NCI-H1092 (cell line): ENCODE measurements at places on chromosomes 16 and 17.

GRCh38 chr17:17042851-17043460, 699 bp downstream of the MPRIP start:
- DNase-seq = no peak

DNA sequence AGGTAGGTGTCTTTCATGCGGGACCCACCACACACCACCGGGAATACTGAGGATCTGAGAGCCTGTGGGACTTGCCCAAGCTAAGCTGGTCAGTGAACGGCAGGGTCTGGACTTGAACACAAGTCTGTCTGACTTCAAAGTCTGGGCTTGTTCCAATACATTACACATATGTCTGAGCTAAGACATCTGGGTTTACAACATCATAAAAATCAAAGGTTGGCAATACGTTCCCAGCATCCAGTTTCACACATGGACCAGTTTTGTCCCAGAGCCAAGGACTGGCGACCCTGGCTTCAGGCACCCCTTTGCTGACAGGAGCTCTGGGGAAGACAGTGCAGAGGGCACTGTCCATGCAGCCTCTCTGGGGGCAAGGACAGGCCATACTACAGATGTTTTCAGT, 27.9 kb upstream of the AXIN2 start:
- no peak for DNase-seq

GRCh38 chr16:19417640-19418039, at the start of gene TMC5:
TSS of gene TMC5 (plus strand) at chr16:19417883. CDS start at chr16:19440039, 22,156 bp downstream.
- no peak for DNase-seq

GRCh38 chr17:2928294-2928890, 132.2 kb downstream of the RAP1GAP2 start:
- no peak for DNase-seq

- no peak for DNase-seq
Observed at GRCh38 chr17:20200865-20201458, 191.8 kb downstream of the SPECC1 start.

- DNase-seq = no peak
Observed at GRCh38 chr17:8384801-8385378, 1.9 kb upstream of the RPL26 start.

DNA sequence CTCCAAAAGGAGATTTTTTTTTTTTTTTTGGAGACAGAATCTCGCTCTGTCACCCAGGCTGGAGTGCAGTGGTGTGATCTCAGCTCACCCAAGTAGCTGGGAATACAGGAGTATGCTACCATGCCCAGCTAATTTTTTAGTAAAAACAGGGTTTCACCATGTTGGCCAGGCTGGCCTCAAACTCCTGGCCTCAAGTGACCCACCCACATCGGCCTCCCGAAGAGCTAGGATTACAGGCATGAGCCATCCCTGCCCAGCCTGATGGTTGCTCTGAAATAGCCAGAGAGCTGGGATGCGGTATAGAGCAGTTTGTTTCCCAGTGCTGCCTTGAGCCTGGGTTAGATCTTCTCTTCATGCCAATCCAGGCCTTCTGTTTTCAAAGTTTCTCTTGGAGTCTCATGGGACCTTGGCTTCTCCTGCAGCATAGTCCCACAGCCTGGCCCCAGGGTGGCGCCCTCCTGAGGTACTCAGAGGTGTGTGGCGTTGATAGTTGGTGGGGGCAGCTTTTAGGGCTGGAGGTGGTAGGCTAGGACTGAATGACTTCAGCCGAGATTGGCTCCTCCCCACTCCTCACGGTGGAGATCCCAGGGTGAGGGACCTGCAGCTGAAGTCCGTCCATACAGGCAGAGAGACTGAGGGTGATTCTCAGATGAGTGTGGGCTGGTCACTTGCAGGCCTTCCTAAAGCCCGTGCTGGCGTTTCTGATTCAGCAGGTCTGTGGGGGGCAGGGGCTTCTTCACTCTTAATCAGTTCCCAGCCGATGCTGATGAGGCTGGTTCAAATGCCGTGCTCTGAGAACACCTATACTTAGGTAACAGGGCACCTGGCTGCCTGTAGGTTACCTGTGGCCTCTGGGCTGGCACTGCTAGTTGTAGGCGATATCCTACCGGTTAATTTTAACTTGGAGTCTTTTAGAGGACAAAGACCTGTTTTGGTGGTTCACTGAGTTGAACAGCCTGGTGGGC, 52.0 kb downstream of the TNFRSF13B start:
- no peak for DNase-seq

- no peak for DNase-seq
Observed at GRCh38 chr17:32870027-32870670, 6.8 kb downstream of the MYO1D start.

GRCh38 chr17:73007407-73007806, 85.1 kb downstream of the SLC39A11 start:
- no peak for DNase-seq

- DNase-seq = no peak
Observed at GRCh38 chr17:49466436-49466835, 28.7 kb upstream of the NGFR start.

GRCh38 chr17:68611353-68612208, 10.4 kb upstream of the FAM20A start:
- no peak for DNase-seq

GRCh38 chr17:42617956-42618431, 8.5 kb downstream of the TUBG1 start:
- no peak for DNase-seq

DNA sequence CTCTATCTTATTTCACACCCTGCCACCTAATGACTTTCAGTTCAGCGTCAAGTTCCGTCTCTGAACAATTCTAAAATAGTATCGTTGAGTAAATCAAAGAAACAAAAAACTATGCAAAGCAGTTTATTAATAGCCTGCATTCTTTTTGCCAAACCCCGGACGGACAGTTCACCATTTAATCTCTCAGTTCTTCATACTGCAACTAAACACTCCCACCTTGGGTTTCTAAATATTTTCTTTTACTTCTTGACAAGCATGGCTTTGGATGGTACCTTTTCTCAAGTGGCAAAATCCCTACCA, 1.2 kb downstream of the MYH11 start:
- no peak for DNase-seq

DNA sequence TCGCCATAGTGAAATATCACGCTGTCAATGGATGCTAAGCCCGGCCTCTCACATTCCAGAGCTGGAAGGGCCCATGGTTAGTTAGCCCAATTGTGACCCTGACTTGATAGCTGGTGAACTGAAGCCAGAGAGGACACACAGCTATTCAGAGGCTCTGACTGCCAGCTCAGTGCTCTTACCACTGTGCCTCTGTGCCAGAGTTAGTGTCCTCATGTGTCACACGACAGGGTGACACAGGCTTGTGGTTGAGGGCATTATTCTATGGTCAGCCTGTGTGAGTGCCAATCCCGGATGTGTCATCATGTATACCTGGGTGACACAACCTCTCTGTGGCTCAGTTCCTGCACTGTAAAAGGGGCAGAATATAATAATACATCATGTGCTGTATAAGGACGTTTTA, 2.5 kb upstream of the MT1X start:
- DNase-seq = no peak

DNA sequence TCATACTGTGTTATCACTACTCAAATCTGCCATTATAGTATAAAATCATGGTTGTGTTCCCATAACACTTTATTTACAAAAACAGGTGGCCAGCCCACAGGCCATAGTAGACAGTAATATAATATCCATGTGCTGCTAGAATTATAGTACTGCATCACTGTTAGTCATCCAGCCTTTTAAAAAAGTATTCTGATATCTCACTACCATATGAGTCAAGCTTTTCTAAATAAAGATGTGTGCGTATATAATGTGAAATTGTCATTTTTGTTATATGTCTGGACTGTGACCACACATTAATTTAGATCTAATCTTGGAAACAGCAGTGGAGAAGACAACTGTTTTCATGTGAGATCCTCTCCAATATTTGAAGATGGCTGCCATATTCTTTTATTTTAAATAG, 1049.1 kb upstream of the GOT2 start:
- no peak for DNase-seq

DNA sequence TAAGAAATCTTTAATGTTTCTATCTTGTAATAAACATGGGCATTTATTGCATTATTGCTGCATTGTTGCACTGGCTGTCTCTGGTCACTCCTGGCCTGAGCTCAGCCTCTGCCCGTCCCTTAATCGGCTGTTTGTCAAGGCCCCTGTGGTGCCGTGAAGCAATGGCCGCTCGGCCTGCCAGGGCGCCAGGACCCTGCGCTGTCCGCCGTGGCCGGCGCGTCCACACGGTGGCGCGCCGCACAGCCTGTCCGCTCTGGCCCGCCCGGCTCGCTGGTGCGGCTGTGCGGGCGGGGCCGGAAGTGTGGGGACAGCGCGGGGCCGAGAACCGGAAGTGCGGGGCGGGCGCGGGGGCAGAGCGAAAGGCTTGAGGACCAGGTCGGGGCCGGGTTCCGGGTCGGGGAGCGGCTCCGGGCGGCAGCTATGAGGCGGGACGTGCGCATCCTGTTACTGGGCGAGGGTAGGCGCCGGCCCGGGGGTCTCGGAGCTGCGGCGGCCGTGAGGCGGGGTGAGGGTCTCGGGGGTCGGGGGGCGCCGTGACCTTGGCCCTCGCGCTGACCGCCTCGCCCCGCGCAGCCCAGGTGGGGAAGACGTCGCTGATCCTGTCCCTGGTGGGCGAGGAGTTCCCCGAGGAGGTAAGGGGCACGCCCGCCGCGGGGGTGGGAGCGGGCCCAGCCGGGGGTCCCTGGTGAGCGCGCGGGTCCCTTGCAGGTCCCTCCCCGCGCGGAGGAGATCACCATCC, at the start of gene RHOT2:
Gene RHOT2 (plus strand): TSS at position 353 of the 739 bp plus-strand sequence. CDS start 68 bp downstream, at position 421.
- peak; percentile 89 for DNase-seq

DNA sequence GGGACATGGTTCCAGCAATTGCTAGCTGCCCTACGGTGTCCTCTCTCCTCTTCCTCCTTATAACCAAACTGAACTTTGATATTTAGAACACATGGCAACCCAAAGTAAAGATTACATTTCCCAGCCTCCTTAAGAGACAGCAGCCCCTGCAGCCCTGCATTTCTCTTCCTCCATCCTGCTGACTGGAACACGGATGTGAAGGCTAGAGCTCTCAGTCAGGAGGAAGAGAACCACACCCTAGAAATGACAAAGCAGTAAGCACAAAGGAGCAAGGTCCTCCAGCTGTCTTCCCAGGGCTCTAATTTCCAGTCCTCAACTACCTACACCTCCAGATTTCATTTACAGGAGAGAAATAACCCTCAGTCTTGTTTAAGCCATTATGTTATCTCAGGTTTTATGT, 10.9 kb downstream of the DYNC1LI2 start:
- DNase-seq = no peak

- no peak for DNase-seq
Observed at GRCh38 chr17:63222655-63223054, 223.5 kb downstream of the CYB561 start.

GRCh38 chr17:56880571-56880970, 33.3 kb downstream of the TRIM25 start:
- DNase-seq = no peak

DNA sequence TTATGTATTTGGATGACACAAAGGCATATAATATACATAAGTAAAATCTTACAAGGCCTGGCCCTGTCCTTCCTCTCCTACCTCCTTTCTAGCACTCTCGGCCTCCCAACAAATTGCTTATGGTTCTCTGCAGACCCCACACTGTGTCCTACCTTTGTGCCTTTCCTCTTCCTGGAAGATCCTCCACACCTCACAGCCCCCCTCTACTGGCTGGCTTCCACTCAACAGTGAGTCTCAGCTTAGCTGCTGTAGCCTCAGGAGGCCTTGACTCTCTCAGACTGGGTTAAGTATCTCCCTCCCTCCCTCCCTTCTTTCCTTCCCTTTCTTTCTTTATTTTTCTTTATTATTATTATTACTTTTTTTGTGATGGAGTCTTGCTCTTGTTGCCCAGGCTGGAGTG, 8.3 kb upstream of the SLC52A1 start:
- DNase-seq = no peak

DNA sequence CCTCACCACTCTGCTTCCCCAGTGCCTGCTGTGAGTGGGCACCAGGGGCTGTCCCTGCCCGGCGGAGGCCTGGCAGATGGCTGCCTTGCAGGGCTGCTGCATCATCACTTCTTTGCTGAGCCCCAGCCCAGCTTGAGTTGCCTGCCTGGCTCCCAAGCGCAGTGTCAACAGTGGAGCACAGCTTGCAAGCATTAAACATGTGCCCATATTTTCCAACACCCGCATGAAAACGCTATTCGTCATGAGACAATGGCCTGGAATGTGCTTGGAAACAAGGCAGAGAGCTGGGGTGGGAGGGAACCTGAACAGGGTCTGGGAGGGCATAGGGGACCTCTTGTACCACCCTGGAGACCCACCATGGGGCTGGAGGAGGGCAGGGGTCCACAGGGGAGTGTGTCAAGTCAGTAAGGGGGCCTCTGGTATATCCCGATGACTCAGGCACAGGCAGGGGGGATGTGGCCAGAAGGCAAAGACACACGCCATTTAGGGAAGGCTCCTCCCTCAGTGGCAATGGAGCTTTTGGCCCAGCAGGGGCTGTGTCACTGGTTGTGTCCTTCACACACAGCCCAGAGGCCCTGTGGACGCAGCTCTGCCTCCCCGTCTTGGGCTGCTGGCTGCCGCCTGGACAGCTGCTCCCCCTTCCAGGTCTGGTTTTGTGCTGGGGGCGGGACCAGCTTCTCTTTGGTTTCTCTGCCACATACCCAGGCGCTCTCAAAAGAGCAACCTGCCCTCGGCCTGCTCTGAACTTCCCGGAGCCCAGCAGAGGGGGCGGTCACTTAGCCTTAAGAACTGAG, 17.4 kb upstream of the MTSS2 start:
- peak; percentile 31 for DNase-seq

- DNase-seq = no peak
Observed at GRCh38 chr17:4858068-4858881, 25.1 kb downstream of the MINK1 start.

GRCh38 chr16:50381679-50382440, 13.1 kb upstream of the BRD7 start:
- DNase-seq = no peak

DNA sequence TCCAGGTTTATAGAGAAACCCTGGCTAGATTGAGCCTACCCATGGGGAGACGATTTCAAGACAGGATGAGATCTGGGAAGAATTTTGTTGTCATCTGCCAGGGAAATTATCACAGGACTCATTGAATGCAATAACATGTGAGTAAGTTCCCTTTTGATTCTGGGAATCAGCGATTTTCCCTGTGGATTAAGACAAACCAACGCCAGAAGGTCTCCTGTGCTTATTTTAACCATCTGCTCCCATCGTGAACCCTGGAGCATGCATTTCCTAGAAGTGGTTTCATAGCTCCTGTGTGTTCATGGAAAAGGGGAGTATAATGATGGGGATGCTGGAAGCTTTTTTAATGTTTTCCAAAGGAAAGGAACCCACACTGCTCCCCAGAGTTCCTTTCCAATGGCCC, 21.0 kb upstream of the ARHGAP44 start:
- DNase-seq = no peak

- DNase-seq = no peak
Observed at GRCh38 chr17:82957961-82958561, 118.2 kb upstream of the ZNF750 start.

GRCh38 chr17:42759982-42760651, 910 bp upstream of the RAMP2 start:
- DNase-seq = no peak
